T-helper 1 cell (primary cell): ENCODE measurements at places on chromosomes 7 and 10.

GRCh38 chr10:82692458-82692857 is 817.5 kb downstream of the NRG3 start:
- DNase-seq = no peak

DNA sequence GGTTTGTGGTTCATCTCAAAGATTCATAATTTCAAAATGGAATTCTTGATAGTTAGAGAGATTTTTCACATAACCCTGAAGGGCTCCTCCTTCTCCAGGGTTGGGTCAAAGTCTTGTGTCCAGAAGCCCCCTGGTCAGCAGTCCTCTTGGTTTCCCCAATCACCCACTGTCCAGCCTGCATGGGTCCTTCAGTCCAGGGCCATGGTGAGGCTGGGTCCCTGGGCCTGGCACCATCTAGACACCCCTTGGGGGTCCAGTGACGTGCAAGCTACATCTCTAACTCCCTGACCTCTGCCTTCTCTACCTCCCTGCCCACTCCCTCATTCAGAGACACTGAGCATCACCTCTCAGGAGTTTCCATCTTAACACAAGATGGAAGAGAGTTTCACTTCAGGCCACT is 26.1 kb downstream of the ANXA8 start:
- no peak for DNase-seq

- DNase-seq = no peak
Observed at GRCh38 chr7:75808106-75808505, 5.5 kb downstream of the CCL24 start.

DNA sequence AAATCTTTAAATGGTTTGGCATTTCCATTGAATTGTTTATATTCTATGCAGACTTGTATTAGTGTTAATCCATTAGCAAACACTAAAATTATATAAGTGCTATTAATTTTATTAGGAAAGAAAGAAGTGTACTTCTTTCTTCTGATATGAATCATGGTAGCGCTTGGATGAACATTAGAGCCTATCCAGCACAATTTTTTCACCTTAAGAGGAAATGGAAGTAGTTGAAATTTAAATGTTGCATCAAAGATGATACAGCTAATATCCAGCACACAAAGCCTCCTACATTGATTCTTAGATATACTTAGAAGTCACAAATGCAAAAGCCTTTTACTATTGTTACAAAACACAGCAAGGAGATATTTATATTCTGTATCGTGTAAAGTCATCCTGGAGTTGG is 174.5 kb downstream of the AHR start:
- no peak for DNase-seq

GRCh38 chr7:23205909-23206767 is 24.3 kb downstream of the NUP42 start:
- no peak for DNase-seq
